Fibroblast of the aortic adventitia (primary cell): ENCODE measurements at places on chromosomes 5 and 9. TPM values are rescaled to one million over a fixed set of nuclear protein-coding genes. Genes with fewer than 3 reads are reported as not detected.

The UNC5A gene
- not detected in 2 replicates for total RNA-seq

The ENHO gene
- not detected in 2 replicates for total RNA-seq

The NMUR2 gene
- total RNA-seq: not detected in 2 replicates

The BARHL1 gene
- total RNA-seq: not detected in 2 replicates

The OBP2B gene
- total RNA-seq: not detected in 2 replicates

The ZNF462 gene
- 9.1 and 30.0 TPM in 2 replicates for total RNA-seq

The HMCN2 gene
- total RNA-seq: not detected in 2 replicates

The PPIC gene
- total RNA-seq: 53.5 and 57.2 TPM in 2 replicates

The ZNF608 gene
- total RNA-seq: 20.4 and 30.3 TPM in 2 replicates

The TIGD6 gene
- 5.7 and 7.3 TPM in 2 replicates for total RNA-seq

The AK3 gene
- 47.4 and 74.1 TPM in 2 replicates for total RNA-seq

The C5orf34 gene
- 2.2 and 10.4 TPM in 2 replicates for total RNA-seq

The EQTN gene
- not detected in 2 replicates for total RNA-seq

The GRM6 gene
- total RNA-seq: not detected in 2 replicates

The TMEFF1 gene
- total RNA-seq: 0.49 and 1.3 TPM in 2 replicates

The TMC1 gene
- total RNA-seq: 0.36 and 0.49 TPM in 2 replicates

The ANKRD31 gene
- total RNA-seq: 0.16 and 0.18 TPM in 2 replicates

The SPIN1 gene
- total RNA-seq: 92.5 and 135 TPM in 2 replicates

The CCNI2 gene
- total RNA-seq: 1.2 TPM in 1 of 2 replicates, not detected in the other

The PITX1 gene
- 1.5 TPM in 1 of 2 replicates, not detected in the other for total RNA-seq

The CXCL14 gene
- total RNA-seq: 0.18 and 0.33 TPM in 2 replicates

The SPAAR gene
- not detected in 2 replicates for total RNA-seq
